Astrocyte of the hippocampus (primary cell): ENCODE measurements at places on chromosomes 2 and 18.
A peak's percentile ranks its signal among the peaks of the same experiment; 100 is the strongest.

DNA sequence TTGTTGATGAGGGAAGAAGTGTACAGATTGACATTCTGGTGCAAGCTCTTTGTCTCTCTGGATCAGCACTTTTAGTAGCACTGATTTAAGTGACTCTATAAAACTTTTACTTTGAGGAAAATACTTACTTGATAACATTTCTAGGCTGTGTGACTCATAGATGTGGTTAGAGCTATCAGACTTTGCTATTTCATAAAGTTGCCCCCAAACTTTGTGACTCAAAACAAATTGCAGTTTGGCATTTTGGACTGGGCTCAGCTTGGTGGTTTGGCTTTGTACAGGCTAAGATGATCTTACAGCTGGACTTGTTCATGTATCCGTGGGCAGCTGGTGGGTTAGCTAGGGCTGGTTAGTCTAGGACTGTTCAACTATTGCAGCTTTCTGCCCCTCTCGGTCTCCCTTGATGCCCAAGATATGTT, 42.1 kb upstream of the GLS start:
- peak; percentile 84 for DNase-seq

DNA sequence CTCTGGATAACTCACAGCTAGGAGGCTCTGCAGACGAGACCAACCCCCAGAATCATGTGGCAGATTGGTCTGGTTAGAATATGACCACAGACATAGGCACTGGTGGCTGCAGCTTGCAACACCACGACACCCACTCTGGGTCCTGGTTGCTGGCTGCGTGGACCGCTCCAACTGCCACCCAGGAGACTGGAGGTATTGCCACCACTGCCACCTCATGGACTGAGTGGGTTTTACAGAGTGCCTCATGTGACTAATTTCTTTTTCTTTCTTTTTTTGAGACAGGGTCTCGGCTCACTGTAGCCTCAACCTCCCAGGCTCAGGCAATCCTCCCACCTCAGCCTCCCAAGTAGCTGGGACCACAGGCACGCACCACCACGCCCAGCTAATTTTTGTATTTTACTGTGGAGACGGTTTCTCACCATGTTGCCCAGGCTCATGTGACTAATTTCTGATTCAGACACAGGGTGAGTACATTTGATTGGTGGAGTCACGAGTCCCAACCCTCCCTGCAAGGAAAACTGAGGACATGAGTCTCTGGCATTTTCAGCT, 29.9 kb upstream of the NT5DC4 start:
- peak; percentile 61 for DNase-seq

DNA sequence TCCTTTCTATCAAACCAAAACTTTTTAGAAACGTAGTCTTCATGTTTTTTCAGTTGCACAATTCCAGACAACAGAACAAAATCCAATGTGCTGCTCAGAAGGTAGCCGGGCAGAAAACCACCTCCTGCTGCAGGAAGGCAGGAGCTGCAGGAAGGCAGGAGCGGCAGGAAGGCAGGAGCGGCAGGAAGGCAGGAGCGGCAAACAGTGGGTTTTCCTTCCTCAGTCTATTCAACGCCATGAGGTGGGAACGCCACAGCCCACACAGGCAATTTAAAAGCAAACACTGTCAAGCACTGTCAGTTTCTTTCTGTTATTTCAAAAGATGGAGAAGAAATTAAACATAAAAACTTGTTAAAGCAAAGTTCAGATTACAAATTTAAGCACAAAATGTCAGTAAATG, 601.2 kb upstream of the SALL3 start:
- no peak for DNase-seq

DNA sequence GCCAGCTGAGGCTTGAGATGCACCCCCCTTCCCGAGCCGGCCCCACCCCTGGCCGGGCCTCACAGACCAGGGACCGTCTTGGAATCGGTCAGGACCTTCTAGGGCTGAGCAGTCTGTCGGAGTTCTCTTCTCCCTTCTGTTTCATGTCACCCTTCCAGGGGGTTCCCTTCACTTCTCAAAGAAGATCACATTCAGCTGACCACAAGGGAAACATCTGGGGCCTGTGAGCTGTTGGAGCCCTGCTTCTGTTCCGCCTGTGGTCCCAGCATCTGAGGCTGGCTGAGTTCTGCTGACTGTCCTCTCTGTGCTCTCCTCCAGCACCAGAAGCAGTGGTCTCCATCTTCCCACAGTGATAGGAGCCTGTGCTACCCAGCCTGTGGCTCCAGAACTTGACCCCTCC, 106.5 kb downstream of the SEPTIN10 start:
- DNase-seq: no peak

DNA sequence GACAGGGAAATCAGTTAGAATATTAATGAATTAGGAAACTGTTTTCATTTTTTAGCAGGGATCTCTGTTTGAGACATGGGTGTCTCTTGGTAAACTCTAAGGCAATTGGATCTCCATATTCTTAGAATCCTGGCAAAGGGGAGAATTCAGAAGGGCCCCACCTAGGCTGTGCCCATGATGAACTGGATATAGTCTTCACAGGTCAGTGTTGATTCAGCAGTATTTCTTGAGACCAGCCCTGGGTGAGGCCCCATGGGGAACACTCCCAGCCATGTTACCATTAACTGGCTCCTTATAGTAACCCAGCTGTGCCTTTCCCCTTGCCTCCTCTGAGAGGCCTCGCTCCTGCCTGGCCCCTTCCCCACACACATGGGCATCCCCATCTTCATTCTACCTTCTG, 76.7 kb downstream of the TCF7L1 start:
- DNase-seq: no peak

- DNase-seq: peak; percentile 98
These were observed 22.0 kb downstream of the AP1S3 start for GRCh38 chr2:223815186-223815883.

DNA sequence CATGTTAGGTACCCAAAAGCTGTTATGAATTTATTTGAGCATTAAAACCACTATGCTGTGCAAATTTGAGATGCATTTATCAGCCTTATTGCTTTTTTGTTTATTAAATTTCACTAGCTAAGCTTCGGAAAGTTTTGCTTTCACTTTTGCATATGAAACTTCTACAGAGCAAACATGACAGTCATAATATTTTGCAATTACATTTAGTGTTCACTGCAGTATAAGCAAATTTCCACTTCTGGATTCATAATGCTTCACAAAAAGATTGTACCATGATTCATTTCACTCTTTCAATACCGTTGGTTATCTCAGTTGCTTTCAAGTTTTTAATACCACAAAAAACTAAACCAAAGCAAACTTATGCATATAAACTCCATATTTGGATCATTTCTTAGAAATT, 228.7 kb upstream of the SLC8A1 start:
- no peak for DNase-seq
